Uterus (tissue), 4 donors: ENCODE measurements at places on chromosomes 2 and 18. TPM values are rescaled to one million over a fixed set of nuclear protein-coding genes. Genes with fewer than 3 reads are reported as not detected.

DNA sequence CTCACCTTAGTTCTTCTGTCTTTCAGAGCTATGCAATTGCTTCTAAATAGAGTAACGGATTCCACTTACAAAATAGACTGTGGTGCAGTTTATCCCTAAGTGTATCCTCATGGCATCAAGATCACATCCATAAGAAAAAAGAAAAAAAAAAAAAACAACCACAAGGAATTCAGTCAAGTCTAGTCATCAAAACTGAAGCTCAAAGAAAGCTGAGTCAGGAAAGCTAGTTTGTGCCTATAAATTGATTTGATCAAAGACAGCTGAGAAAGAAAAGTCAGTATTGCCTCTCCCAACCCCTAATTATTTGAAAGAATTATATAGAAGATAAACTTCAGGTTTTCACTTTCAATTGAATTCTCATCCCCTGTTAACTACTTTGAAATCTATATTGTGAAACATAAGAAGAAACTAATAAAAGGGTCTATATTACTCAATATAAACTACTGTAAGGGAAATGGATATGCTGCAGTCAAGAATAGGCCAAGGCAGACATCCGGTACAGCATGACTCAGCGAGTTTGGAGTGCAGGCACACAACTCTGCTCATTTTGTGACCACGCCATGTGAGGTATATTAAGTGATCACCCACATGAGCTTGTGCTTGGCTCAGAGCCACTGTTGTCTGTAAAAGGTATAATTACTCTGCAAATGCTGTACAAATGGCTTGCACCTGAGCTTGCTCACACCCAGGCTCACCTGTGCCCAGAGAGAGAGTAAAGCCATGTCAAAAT, 568.1 kb upstream of the CRIM1 start:
- no peaks in the 10 kb centered on the region for H3K36me3 ChIP-seq
- DNase-seq, result no peak
- no peaks in the 10 kb centered on the region for H3K27me3 ChIP-seq
- no peak overlapping the region for H3K27ac ChIP-seq

DNA sequence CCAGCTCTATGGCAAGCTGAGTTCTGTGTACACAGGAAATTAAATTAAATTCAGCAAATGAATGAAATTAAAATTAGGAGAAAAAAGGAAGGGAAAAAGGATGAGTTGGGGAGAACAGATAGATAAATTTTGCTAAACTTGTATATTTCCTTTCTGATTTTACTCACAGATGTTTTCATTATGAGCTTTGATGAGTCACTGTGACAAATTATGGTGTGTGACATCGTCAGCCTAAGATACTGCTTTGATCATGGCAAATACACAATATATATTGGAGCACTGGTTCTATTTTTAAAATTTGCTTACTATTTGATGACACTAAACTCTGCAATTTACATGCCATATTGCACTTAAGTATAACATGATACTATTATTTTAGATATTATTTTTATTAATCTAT, 464.6 kb upstream of the SPHKAP start:
- no peak overlapping the region for H3K27ac ChIP-seq
- H3K4me1 ChIP-seq, result no peaks in the 10 kb centered on the region
- H3K27me3 ChIP-seq, result no peaks in the 10 kb centered on the region
- H3K4me3 ChIP-seq, result no peak overlapping the region
- H3K36me3 ChIP-seq, result no peaks in the 10 kb centered on the region

DNA sequence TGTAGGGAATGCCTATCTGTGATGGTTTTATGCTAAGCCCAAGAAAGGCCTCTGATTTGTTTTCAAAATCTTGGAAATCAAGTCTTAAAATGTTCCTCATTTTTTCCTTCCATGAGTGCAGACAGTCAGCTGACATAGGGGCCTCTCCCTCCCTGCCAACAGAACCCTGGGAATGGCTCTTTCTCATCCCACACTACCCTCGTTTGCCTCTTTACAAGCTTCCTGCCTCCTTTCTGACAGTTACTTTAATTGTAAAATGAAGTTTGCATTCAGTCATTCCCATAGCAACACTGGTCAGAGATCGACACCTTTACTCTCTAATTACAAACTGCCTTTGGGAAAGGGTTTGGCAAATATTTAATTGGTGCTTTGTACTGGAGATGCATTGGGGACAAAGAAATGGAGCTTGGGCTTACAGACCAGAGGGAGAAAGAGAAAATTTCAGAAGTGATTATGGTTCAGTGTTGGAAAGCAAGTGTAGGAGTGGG, 25.4 kb downstream of the KIF5C start:
- H3K27ac ChIP-seq, result no peak overlapping the region
- DNase-seq, result no peak
- no peak overlapping the region for H3K4me3 ChIP-seq

GRCh38 chr18:57087644-57088376, 59.1 kb upstream of the BOD1L2 start:
- no peak for DNase-seq
- no peaks in the 10 kb centered on the region for H3K36me3 ChIP-seq
- H3K4me1 ChIP-seq, result no peaks in the 10 kb centered on the region
- H3K27me3 ChIP-seq, result no peaks in the 10 kb centered on the region
- H3K4me3 ChIP-seq, result no peak overlapping the region
- H3K27ac ChIP-seq, result no peak overlapping the region

- H3K27me3 ChIP-seq, result no peaks in the 10 kb centered on the region
- H3K4me3 ChIP-seq, result no peak overlapping the region
- no peaks in the 10 kb centered on the region for H3K4me1 ChIP-seq
- H3K27ac ChIP-seq, result no peak overlapping the region
- no peaks in the 10 kb centered on the region for H3K36me3 ChIP-seq
Observed at GRCh38 chr18:9211955-9212354, 75.4 kb downstream of the ANKRD12 start.

DNA sequence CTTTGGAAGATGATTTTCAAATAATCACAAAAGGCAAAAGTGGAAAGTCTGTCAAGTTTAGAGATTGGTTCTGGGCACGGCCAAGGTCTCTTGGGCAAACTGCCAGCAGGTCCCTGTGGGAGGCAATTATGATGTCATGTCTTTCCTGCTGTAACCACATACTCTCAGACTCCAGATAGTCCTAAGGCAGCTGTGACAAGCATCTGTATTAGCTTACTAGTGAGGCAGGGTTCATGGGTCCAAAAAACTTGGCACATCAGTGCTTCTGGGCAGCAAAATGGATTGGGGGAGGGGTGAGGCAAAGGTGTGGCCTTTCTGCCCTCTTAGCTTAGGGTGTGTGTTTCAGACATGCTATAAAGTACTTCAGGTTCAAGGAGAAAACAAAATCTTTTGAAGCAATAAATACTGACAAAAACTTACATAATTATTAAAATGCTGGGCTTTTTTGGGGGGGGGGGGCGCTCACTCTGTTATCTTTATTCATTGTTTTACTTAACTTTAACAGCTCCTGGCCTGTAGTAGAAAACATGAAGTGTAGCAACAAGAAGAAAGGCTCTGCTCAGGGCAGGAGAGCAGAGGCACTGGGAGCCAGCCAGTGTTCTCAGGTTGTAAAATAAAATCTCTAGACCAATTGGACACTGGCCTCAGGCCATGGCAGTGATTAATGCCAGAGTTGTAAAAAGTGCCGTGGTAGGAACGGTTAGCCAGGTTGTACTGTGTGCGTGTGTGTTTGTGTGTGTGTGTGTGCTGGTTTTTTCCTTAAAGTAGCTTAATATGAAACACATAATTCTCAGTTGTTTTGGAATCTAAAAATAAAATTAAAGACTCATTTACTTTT, 14.3 kb upstream of the TANC1 start:
- no peak overlapping the region for H3K4me3 ChIP-seq
- peak; percentile 96 for DNase-seq
- H3K4me1 ChIP-seq, result peaks cover 10% of the 10 kb centered on the region
- H3K36me3 ChIP-seq, result no peaks in the 10 kb centered on the region
- H3K27me3 ChIP-seq, result no peaks in the 10 kb centered on the region

GRCh38 chr2:870426-870825, 80.2 kb upstream of the SNTG2 start:
- no peaks in the 10 kb centered on the region for H3K36me3 ChIP-seq
- H3K4me3 ChIP-seq, result no peak overlapping the region
- DNase-seq, result no peak
- no peaks in the 10 kb centered on the region for H3K4me1 ChIP-seq

- no peak overlapping the region for H3K27ac ChIP-seq
- no peak overlapping the region for H3K4me3 ChIP-seq
- no peaks in the 10 kb centered on the region for H3K4me1 ChIP-seq
- DNase-seq, result no peak
- H3K27me3 ChIP-seq, result no peaks in the 10 kb centered on the region
- no peaks in the 10 kb centered on the region for H3K36me3 ChIP-seq
Observed at GRCh38 chr2:12915787-12916186, 199.1 kb downstream of the TRIB2 start.

DNA sequence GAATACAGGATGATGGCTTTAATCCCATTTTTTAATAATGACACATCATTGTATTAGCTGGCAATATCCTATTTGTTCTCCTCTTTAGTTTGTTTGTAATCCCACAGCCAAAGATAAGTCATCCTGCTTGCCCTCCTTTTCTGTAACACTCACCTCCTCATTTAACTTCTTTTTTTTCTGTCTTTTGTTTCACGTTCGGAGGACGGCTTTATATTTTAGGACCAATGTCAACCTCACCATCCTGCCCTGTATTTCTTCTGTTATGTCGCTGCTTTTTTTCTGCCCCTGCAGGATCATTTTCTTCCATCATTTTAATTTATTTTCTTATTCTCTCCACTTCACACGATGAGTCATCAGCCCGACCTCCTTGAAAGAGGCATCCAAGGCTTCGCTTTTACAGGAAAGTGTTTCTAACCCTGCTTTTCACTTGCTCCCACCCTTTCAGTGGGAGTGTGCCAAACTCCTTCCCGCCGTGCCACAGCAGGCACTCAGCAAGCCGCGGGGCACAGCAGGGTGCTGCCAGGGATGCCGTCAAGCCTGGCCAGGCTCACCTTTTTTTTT, 11.4 kb downstream of the RAB31 start:
- peak overlapping the region; percentile 68 for H3K27ac ChIP-seq
- DNase-seq, result peak; percentile 54
- no peak overlapping the region for H3K4me3 ChIP-seq
- no peaks in the 10 kb centered on the region for H3K27me3 ChIP-seq
- no peaks in the 10 kb centered on the region for H3K36me3 ChIP-seq

HAAO gene
- 23.0 TPM for total RNA-seq

RTP5 gene
- not detected for total RNA-seq

MAPK4 gene
- 2.8 TPM for total RNA-seq

GPBAR1 gene
- total RNA-seq, result not detected

POTEI gene
- total RNA-seq, result not detected
